ENCODE measurements at places on chromosomes 3 and 15.
A peak's percentile ranks its signal among the peaks of the same experiment; 100 is the strongest.

- DNase-seq, result no peak
These were observed 83.3 kb downstream of the TMCO5A start for GRCh38 chr15:38017721-38018120.

DNA sequence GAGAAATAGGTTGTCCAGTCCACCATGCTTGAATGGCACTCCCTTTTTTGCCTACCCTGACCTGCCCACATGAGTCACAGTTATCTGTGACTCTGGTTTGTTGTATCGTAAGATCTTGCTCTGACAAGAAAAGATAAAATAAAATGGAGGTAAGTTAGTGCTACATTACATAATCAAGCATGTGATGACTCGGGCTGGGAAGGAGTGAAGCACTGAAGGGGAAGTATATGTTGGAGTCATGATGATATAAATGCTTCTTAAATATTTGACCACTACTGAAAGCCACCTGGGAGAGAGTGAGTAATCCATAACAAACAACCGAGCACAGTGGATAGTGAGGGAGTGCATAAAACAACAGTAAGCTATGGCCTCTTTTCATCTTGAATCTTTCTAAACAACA lies 124.4 kb downstream of the SHOX2 start:
- DNase-seq, result no peak

GRCh38 chr3:55042591-55042990 lies 114.7 kb upstream of the LRTM1 start:
- DNase-seq, result no peak

DNA sequence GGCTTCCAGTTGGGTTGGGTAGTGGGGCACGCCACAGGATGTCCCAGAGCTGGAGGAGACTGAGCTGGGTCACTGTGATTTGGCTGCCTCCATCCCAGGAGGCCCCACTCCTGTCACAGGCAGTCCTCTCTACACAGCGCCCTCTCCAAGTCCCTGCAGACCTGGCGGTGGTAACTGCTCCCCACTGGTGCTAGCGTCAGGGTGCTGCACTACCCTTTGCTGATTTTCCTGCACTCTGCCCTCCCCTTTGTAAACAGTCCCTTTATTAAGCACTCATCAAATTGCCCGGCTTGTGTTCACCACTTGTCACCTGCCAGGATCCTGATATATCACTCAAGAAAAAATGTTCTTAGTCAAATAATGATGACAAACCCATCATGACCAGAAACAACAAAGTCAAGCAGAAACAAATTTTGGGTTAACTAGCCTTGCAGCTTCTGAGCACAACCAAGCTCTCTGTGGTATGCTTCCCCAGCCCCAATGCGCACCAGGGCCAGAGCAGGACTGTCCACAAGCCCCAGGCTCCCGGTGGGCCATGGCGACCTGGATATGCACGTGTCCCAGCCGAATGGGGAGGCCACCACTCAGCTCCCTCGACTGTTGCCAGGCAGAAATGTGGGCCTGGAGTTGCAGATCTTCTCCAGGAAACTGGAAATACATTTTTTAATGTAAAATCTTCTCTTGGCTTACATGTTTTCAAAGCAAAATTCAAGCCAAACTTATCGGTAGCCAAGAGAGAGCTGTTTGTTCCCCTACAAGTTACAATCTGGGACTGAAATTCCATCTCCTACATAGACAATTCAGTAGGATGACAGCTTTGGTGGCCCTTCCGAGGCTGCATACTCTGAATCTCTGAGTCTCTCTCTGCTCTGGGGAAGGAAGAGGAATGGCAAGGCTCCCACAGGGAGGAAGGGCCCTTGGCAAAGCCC lies 24.5 kb downstream of the MEGF11 start:
- DNase-seq, result no peak

GRCh38 chr3:153840487-153840886 lies 280.7 kb upstream of the ARHGEF26 start:
- no peak for DNase-seq

GRCh38 chr15:51024735-51025453 lies 69.8 kb downstream of the TNFAIP8L3 start:
- DNase-seq, result no peak

- DNase-seq, result no peak
These were observed 280.3 kb downstream of the ZPLD1 start for GRCh38 chr3:102715030-102715697.

GRCh38 chr3:111577798-111578685 lies 17.1 kb downstream of the ZBED2 start:
- no peak for DNase-seq

DNA sequence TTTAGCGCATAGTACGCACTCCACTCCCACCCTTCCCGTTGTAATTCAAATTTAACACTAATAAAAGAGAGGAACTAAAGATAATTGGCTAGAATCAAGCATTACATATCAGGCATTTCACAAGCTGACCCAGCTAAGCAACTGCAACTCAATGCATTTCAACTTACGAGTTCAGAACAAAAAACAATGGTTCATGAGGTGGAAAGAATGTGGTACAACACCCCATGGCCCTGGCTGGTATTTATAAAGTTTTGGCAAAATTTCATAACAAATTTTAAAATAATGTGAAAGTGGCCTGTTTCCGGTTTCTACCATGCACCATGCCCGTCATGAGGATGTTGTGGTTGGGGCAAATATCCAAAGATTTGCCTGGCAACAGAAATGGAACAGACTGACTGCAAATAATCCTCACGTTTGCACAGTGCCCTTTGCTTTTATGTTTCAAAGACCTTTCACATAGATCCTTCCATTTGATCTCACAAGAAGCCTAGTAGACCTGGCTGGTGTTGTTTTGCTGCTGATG lies 455.3 kb upstream of the NR2F2 start:
- peak; percentile 35 for DNase-seq

- DNase-seq, result no peak
These were observed 18.2 kb upstream of the HCN4 start for GRCh38 chr15:73386886-73387506.

GRCh38 chr15:83092309-83092976 lies 15.0 kb upstream of the TM6SF1 start:
- no peak for DNase-seq

DNA sequence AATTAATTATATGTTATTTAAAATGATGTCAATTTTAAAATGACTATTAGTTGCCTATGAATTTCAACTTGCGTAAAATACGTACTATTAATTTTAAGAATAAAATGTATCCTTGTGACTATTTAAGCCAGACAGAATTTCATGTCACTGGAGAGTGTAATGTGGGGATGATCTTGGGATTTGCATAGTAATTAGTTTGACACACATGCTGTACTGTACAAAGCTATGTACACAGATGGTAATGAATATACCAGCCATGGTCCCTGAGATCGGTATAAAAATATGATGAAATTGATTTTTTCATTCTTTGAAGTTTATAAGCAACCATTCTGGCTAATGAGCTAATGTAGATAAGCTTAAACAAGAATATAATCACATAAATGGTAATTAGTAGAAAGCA lies 134.4 kb upstream of the ROBO1 start:
- no peak for DNase-seq

DNA sequence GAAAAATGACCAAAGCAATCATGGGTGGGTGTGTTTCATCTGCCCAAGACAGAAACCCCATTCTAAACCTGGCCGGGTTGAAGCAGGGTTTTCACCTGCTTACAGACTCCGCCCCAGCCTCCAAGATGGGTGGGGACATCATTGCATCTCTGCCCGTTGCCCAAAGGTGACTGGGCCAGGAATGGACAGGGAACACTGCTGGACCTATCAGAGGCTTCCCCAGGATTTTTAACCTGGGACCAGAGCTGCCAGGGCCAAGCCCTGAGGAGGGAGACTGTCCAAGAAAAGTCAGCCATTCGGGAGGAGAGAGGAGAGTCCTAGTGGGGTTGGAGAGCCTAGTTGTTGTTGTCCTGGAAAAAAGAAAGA lies 109.7 kb upstream of the ALDH1A3 start:
- no peak for DNase-seq

DNA sequence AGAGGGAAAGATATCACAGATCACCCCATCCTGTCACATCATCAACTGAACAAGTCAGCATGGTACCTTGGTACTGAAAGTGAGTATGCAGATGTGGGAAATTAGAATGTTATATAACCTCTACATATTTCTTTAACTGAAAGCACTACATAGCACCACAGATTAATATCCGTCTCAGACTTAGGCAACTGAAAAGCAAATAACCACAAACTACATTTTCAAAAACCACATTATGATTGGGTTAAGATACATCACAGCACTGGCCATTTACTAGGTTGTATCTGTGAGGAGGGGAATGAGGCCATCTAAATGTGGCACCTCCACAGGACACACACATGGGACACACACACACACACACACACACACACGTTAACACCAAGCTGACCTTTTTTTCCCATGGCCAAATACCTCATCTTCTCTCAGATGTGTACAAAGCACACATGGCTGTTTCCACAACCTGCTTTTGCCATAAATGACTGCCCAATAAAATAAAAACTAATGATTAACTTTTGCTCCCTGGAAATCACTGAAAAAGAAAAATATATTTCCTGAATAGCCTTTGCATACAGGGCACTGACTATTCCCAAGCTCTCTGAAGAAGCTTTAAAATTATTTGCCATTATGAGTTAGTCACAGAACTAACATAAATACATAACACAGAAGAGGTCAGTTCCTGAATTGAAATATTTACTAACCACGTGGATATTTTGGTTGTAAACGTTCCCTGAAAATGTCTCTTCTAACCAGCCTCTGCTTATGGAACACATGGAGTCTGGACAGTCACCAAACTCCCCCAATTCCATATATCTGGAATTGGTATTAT lies 60.1 kb downstream of the SUMF1 start:
- no peak for DNase-seq

- peak; percentile 41 for DNase-seq
These were observed 499 bp downstream of the ALDH1A2 start for GRCh38 chr15:58064980-58065444.

- no peak for DNase-seq
These were observed 4.1 kb downstream of the XCR1 start for GRCh38 chr3:46022909-46023785.

DNA sequence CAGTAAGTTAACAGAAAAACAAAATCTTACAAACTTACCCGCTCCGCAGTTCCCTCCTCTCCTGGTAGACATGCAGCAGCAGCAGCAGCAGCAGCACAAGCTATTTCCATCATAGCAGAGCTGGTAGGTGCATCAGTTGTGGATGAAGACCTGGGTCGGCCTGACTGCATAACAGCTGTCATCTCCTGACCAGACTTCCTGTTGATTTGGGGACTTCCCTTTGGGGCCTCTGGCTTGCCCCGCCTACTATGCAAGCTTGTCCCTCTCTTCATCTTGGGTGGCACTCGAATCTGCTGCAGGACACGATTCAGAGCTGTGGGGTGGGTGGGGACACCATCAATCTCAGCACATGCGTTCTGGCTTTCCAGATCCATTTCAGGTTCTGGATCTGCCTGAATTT lies 65.7 kb downstream of the TMCC1 start:
- DNase-seq, result no peak

GRCh38 chr3:13770170-13771169 lies 109.4 kb downstream of the WNT7A start:
- DNase-seq, result no peak

GRCh38 chr3:39933986-39934693 lies 124.7 kb downstream of the MYRIP start:
- no peak for DNase-seq

DNA sequence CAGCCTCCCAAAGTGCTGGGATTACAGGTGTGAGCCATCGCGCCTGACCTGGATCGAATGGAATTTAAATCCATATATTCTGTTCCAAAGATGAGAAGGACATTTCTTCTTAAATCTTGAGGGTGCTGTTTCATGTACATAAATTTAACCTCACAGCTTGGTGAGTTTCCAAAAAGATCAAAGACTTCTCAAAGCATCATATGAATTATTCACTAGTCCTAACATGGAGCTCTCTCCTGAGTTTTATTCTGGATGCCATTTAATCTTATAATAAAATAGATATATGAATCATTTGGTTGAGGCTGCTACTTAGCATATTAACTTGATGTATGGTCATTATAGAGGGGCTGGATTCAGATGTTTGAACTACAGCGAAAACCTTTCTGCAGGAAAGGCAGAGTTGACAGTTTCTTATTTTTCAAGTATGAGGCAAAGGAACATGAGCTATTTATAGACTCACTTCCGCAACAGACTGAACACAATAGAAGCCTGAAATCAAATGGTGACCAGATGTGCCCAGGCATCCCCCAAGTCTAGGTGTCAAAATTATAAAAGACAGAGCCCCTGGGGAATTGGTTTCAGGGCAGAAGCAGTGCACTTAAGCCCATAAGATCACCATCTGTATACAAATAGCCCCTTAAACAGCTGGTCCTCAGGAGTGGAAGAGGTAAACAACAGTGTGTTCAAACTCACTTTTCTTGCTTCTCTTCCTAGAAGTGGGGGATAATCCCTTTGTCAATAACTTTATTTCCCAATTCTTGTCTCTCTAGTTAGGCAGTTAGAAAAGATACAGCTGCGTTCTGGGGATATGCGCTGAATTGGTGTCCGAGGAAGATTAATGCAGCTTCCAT lies 29.7 kb downstream of the STARD9 start:
- no peak for DNase-seq

GRCh38 chr3:101643861-101644613 lies 32.9 kb downstream of the ZBTB11 start:
- peak; percentile 19 for DNase-seq

GRCh38 chr15:90716317-90716975 lies 700 bp upstream of the BLM start:
- no peak for DNase-seq

- DNase-seq, result no peak
These were observed 2.1 kb upstream of the ANXA2 start for GRCh38 chr15:60399931-60400330.

GRCh38 chr3:19885468-19885867 lies 48.5 kb downstream of the EFHB start:
- no peak for DNase-seq

GRCh38 chr3:87145553-87145952 lies 81.6 kb upstream of the CHMP2B start:
- DNase-seq, result no peak

DNA sequence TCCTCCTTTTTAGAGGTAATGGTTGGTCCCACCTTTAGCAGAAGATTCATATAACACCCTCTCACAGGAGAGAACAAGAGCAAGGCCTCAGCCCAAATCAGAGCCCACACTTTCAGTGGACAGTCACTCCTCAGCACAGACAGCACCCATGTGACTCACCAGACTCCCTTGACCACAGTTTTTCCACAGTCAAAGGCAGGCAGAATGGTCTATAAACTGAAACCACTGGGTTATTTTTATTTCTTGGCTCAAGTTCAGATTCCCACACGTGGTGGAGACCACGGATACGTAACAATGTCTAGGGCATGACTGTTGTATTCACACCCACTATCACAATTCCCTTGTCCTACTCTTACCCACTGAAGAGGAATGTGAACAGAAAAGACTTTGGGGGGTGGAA lies 237.8 kb upstream of the UBE2E1 start:
- no peak for DNase-seq
